Ovary (tissue), 10 donors: ENCODE measurements at places on chromosomes 2 and 18. TPM values are rescaled to one million over a fixed set of nuclear protein-coding genes. Genes with fewer than 3 reads are reported as not detected.
A peak's percentile ranks its signal among the peaks of the same experiment; 100 is the strongest.

Gene POMC
- polyA plus RNA-seq, result 5.0 TPM

Gene SLC9A4
- not detected for polyA plus RNA-seq

DNA sequence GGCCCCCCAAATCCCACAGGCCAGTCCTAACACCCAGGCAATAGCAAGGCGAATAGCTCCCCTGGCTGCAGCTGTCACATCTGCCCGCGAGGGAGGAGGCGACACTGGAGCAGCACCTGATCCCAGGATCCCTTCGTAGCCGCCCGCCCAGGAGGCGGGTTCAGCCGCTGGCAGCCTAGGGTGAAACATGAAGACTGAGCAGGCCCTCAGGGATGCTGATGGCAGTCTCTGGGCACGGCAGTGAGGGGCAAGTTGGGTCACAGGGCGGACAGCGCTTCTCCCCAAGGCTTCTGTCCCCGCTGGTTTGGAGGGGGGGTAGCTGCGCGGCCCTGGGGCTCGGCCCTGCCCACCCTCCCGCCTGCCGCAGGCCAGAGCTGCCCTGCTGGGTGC is 1.9 kb downstream of the DNMT3A start:
- peak overlapping the region; percentile 73 for H3K4me3 ChIP-seq
- no peaks in the 10 kb centered on the region for H3K27me3 ChIP-seq
- H3K27ac ChIP-seq, result peak overlapping the region; percentile 81
- no peaks in the 10 kb centered on the region for H3K36me3 ChIP-seq
- peak; percentile 74 for DNase-seq
- H3K4me1 ChIP-seq, result peaks cover 14% of the 10 kb centered on the region

DNA sequence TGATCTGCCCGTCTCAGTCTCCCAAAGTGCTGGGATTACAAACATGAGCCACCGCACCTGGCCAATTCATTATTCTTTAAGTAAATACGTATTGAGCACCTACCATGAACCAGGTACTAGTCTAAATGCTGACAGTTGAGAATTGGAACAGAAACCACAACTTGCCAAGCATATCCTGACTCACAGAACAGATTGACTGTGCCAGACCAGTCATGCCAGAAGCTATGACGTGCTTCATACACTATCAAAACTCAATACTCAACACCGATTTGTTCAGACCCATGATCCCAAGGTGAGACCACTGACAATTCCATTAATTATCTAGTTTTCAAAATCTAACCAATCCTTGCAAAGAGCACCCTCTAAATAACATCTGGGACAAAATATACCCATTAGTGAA is 148.6 kb downstream of the B3GNT2 start:
- no peaks in the 10 kb centered on the region for H3K4me1 ChIP-seq
- DNase-seq, result no peak
- H3K27ac ChIP-seq, result no peak overlapping the region
- no peaks in the 10 kb centered on the region for H3K27me3 ChIP-seq
- H3K36me3 ChIP-seq, result no peaks in the 10 kb centered on the region
- H3K4me3 ChIP-seq, result no peak overlapping the region

DNA sequence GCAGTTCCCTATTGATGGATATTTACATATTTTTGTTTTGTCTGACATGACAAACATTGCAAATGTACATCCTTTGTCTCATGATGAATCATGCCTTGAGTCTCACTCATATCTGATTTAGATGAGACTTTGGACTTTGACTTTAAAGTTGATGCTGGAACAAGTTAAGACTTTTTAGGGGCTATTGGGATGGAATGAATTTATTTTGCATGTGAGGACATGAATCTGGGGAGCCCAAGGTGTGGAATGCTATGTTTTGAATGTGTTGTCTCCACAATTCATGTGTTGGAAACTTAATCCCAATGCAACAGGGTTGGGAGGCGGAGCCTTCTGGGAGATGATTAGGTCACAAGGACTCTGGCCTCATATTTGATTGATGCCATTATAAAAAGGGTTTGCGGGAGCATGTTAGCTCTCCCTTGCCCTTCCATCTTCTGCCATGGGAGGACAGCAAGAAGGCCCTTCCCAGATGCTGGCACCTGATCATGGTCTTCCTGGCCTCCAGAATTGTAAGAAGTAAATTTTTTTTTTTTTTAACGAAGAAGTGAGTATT is 29.1 kb upstream of the INO80D start:
- no peak overlapping the region for H3K4me3 ChIP-seq
- no peaks in the 10 kb centered on the region for H3K36me3 ChIP-seq
- no peaks in the 10 kb centered on the region for H3K27me3 ChIP-seq
- no peak for DNase-seq

GRCh38 chr2:134109246-134109645 is 144.6 kb upstream of the MGAT5 start:
- H3K36me3 ChIP-seq, result no peaks in the 10 kb centered on the region
- H3K27me3 ChIP-seq, result no peaks in the 10 kb centered on the region
- no peak overlapping the region for H3K4me3 ChIP-seq
- no peaks in the 10 kb centered on the region for H3K4me1 ChIP-seq
- H3K27ac ChIP-seq, result no peak overlapping the region

DNA sequence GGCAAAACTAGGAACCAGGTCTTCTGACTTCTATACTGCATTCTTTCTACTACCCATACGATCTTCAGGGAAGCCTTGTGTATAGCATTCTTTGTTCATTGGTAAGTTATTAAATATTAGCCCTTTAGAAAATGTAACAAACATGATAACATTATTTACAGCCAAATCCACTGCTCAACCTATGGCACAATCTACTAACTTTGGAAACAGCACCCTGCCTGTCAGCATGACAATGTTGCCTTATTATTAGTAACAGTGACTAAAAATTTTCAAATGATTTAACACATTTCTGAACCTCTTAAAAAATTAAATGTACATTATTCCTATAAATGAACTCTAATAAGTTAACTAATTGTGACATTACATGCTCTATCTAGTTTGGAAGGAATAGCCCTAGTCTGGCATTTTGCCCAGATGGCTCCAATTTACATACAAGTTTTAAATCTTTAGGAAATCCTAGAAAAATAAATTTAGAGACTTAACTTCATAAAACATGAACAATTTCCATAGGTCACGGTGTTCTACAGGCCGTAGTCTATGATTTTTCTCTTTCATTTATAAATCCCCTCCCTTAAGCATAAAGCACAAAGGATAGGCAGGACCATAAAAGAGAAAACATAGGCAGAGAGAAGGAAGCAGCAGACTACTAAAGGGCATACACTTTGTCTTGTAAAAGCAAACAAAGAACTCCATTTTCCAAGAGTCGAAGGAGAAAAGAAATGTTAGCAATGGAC is 33.7 kb downstream of the YES1 start:
- H3K27me3 ChIP-seq, result no peaks in the 10 kb centered on the region
- H3K4me3 ChIP-seq, result no peak overlapping the region
- H3K36me3 ChIP-seq, result no peaks in the 10 kb centered on the region
- no peak for DNase-seq
- no peaks in the 10 kb centered on the region for H3K4me1 ChIP-seq

DNA sequence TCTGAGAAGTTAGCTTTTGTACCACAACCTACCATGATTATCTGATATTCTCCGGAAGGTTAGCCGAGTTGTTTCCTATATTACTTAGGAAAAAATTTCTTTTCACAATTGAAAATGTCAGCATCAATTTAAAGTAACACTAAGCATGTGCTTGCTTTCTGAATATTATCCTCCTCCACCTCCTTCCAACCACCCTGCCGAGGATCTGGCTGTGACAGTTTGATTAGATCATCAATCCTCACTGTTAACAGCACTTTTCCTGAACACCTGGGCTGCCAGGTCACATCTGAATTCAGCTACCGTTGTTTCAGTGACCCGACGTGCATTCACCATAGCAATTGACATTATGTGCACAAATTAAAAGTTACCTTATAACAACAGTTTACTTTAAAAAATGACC is 207.0 kb downstream of the ZNF407 start:
- DNase-seq, result no peak
- no peaks in the 10 kb centered on the region for H3K27me3 ChIP-seq
- no peak overlapping the region for H3K4me3 ChIP-seq
- H3K36me3 ChIP-seq, result no peaks in the 10 kb centered on the region

DNA sequence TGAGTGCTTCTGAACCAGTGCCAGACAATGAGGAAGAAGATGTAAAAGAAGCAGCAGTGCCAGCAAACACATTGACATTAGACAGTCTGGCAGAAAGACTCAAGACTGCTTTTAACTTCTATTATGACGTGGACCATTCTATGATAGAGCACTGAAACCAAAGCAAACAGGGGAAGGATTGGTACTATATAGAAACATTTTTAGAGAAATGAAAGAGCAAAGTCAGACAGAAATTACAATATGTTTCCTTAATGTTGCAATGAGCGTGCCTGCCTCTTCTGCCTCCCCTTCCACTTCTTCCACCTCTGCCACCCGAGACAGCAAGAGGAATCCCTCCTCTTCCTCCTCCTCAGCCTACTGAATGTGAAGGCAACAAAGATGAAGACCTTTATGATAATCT is 39.7 kb downstream of the DHX57 start:
- no peak for DNase-seq
- no peaks in the 10 kb centered on the region for H3K36me3 ChIP-seq
- no peak overlapping the region for H3K27ac ChIP-seq
- no peak overlapping the region for H3K4me3 ChIP-seq
- H3K4me1 ChIP-seq, result no peaks in the 10 kb centered on the region

- no peaks in the 10 kb centered on the region for H3K27me3 ChIP-seq
- no peaks in the 10 kb centered on the region for H3K4me1 ChIP-seq
- no peaks in the 10 kb centered on the region for H3K36me3 ChIP-seq
- DNase-seq, result no peak
- no peak overlapping the region for H3K4me3 ChIP-seq
- no peak overlapping the region for H3K27ac ChIP-seq
These were observed 465.0 kb upstream of the CWC22 start for GRCh38 chr2:180472133-180472532.

DNA sequence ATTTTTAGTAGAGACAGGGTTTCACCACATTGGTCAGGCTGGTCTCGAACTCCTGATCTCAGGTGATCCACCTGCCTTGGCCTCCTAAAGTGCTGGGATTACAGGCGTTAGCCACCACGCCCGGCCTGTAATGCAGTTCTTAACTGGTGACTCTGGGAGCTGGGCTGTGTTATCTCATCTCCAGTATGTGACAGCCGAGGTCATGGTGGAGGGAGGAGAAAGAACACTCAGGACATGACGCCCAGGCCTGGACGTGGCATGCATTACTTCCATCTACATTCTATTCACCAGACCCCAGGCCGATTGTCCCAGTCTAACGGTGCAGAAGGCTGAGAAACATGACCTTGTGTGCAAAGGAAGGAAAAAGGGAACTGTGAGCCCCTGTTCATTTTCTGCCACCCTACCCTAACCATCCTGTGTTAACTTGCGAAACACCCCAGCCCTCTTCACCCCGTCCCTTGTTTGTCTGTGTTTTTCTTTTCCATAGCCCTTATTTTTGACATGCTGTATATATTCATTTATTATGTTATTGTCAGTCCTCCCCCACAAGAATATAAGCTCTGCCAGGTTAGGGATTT is 88.1 kb upstream of the ASAP2 start:
- H3K27ac ChIP-seq, result no peak overlapping the region
- no peak overlapping the region for H3K4me3 ChIP-seq
- H3K27me3 ChIP-seq, result no peaks in the 10 kb centered on the region

DNA sequence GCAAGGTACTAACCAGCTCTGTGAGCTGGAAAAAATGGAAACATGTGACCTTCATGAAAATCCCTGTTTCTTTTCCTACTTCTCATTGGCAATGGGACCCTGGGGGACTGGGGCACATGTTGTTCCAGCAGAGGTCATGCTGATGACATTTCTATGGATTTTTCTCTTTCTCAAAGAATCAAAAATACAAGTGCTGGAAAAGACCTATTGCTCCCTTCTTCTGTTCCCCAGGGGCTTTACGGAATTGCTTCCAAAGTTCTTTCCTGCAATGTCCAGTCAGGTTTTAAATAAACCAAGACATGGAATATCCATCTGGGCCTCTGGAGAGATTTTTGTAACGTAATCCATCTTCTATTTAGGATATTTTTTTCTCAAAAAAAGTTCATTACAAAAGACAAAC is 1006.1 kb upstream of the CELF4 start:
- no peak overlapping the region for H3K27ac ChIP-seq
- no peaks in the 10 kb centered on the region for H3K36me3 ChIP-seq
- no peak for DNase-seq
- H3K4me1 ChIP-seq, result no peaks in the 10 kb centered on the region

- peak overlapping the region; percentile 98 for H3K4me3 ChIP-seq
- H3K27me3 ChIP-seq, result no peaks in the 10 kb centered on the region
- H3K27ac ChIP-seq, result peak overlapping the region; percentile 42
- no peaks in the 10 kb centered on the region for H3K36me3 ChIP-seq
- peaks cover 9% of the 10 kb centered on the region for H3K4me1 ChIP-seq
These were observed 6.0 kb downstream of the GATA6 start for GRCh38 chr18:22175346-22175745.

DNA sequence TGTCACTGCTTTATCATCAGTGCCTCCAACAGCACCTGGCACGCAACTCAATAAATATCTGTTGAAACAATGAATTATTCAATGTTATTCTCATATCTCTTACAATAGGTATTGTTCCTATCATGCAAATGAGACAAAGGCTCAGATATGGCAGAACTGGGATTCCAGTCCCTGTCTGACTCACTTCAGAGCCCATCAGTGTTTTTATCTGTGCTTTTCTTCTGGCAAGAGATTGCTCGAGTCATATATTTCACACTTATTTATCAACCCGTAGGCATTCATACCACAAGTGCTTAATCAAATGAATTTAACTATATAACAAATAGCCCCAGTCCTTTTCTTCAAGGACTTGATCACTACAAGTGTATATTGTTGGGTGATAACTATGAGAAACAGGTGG is 76.4 kb upstream of the TSPYL6 start:
- no peaks in the 10 kb centered on the region for H3K27me3 ChIP-seq
- peaks cover 3% of the 10 kb centered on the region for H3K4me1 ChIP-seq
- no peak overlapping the region for H3K27ac ChIP-seq
- no peak for DNase-seq
- H3K4me3 ChIP-seq, result no peak overlapping the region

DNA sequence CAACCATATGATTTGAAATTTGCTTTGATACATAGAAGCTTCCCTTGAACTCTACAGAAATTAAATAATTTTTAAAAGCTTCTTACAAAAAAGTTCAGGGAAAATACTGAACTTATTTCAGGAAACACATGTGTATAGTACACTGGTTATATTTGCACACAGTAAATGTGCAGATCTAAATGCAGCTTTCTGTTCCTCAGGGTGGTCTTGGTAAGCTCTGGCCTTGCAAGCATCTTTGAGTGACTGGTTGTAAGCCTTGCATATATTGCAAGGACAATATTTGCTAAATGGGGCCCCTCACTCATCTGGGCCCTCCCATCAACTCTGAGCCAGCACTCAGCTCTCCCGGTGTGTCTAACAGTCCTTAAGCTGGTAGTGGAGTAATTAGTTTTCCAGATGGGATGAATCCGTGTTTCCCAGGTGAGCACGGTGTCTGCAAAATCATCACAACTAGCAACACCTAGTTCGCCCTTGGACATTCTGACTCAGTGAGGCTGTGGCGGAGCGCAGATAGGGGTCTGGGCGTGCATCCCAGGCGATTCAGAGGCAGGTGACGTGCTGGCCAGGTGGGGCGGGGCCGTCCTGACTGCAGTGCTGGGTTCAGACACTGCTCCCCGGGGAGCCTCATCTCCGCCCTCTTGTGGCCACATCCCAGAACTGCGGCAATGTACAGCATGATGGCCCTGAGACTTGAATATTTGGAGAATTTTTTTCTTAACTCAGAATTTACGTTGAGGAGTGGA is 149.6 kb downstream of the MBP start:
- H3K4me3 ChIP-seq, result no peak overlapping the region
- H3K27ac ChIP-seq, result no peak overlapping the region
- peak; percentile 85 for DNase-seq
- H3K4me1 ChIP-seq, result no peaks in the 10 kb centered on the region
- H3K27me3 ChIP-seq, result no peaks in the 10 kb centered on the region
- H3K36me3 ChIP-seq, result no peaks in the 10 kb centered on the region
